ENCODE measurements at places on chromosomes 7 and 10. TPM values are rescaled to one million over a fixed set of nuclear protein-coding genes. Genes with fewer than 3 reads are reported as not detected.

GRCh38 chr10:84540617-84541288 lies 212.4 kb downstream of the CCSER2 start:
- H3K4me3 ChIP-seq, result peak overlapping the region; percentile 39
- peak; percentile 57 for DNase-seq
- no peaks in the 10 kb centered on the region for H3K36me3 ChIP-seq
- no peak overlapping the region for H3K27ac ChIP-seq

The SPAM1 gene
- total RNA-seq, result not detected

GRCh38 chr7:94578614-94579013 lies 69.0 kb downstream of the CASD1 start:
- peaks cover 6% of the 10 kb centered on the region for H3K36me3 ChIP-seq
- no peak overlapping the region for H3K4me3 ChIP-seq
- no peak overlapping the region for H3K27ac ChIP-seq
- no peaks in the 10 kb centered on the region for H3K27me3 ChIP-seq
- no peak for DNase-seq
- H3K4me1 ChIP-seq, result no peaks in the 10 kb centered on the region

DNA sequence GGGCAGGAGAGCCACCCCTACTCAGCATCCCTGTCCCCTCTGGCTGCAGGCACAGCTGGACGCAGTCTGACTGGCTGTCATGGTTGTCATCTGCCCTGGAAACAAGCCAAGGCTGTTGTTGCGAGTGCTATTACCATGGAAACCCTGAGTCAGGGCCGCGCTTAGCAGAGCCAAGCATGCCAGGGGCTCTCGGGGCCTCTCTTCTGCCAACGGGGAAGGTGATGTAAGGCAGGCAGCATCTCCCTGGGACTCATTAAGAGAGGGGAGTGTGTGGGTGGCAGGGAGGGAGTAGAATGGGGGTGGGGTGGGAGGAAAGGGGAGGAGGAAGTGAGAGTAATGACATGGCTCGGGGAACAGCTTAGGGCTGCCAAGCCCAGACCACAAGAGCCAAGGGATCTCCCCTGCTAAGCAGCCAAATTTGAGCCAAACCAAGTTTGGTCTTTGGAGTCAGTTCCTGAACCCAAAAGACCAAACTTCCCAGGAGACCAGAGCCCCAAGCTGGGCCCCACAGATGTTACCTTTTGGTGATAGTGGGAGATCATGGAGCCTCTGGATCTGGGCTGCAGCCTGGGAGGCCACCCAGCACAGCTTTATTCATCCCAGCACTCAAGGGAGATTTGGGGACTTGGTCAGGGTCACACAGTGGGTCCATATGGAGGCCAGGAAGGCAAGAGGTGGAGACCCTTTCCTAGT lies 67.6 kb downstream of the TMEM130 start:
- no peak for DNase-seq
- H3K4me3 ChIP-seq, result no peak overlapping the region
- no peak overlapping the region for H3K27ac ChIP-seq
- H3K36me3 ChIP-seq, result no peaks in the 10 kb centered on the region
- H3K4me1 ChIP-seq, result no peaks in the 10 kb centered on the region
- H3K27me3 ChIP-seq, result no peaks in the 10 kb centered on the region

- peaks cover 25% of the 10 kb centered on the region for H3K4me1 ChIP-seq
- no peaks in the 10 kb centered on the region for H3K27me3 ChIP-seq
- H3K27ac ChIP-seq, result no peak overlapping the region
- no peaks in the 10 kb centered on the region for H3K36me3 ChIP-seq
- DNase-seq, result peak; percentile 68
- H3K4me3 ChIP-seq, result peak overlapping the region; percentile 64
Measured at GRCh38 chr7:76397409-76398183, 11.9 kb downstream of the SSC4D start.

GRCh38 chr10:47043928-47044538 lies 132.8 kb downstream of the PTPN20 start:
- H3K4me3 ChIP-seq, result no peak overlapping the region
- H3K36me3 ChIP-seq, result no peaks in the 10 kb centered on the region
- H3K4me1 ChIP-seq, result peaks cover 18% of the 10 kb centered on the region
- no peak overlapping the region for H3K27ac ChIP-seq
- DNase-seq, result no peak
- H3K27me3 ChIP-seq, result no peaks in the 10 kb centered on the region

The NAT16 gene
- not detected for total RNA-seq

DNA sequence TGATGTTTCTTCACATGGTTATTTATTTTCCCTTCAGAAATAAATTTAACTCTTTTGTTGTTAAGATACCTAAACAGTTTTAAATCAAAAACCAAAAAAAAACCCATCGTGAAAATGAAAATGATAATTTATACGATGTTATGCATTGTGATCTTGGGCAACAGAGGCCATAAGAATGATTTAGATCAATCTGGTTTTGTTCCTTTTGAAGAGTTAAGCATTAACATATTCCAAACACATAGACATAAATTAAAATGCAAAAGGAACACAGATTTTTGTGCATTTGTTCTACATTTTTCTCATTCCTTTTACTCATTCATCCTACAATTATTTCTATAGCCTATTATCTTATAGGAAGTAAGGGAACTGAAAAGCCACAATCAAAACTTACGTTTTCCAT lies 226.1 kb upstream of the SEMA3D start:
- no peak for DNase-seq
- H3K27ac ChIP-seq, result no peak overlapping the region
- no peak overlapping the region for H3K4me3 ChIP-seq
- no peaks in the 10 kb centered on the region for H3K4me1 ChIP-seq
- H3K27me3 ChIP-seq, result no peaks in the 10 kb centered on the region

- H3K27ac ChIP-seq, result no peak overlapping the region
- no peaks in the 10 kb centered on the region for H3K36me3 ChIP-seq
- no peaks in the 10 kb centered on the region for H3K27me3 ChIP-seq
Measured at GRCh38 chr7:36037121-36037662, 115.9 kb upstream of the EEPD1 start.

GRCh38 chr10:31071232-31072005 lies 39.8 kb upstream of the ZNF438 start:
- no peak for DNase-seq
- no peaks in the 10 kb centered on the region for H3K4me1 ChIP-seq
- no peaks in the 10 kb centered on the region for H3K27me3 ChIP-seq
- H3K4me3 ChIP-seq, result no peak overlapping the region
- no peaks in the 10 kb centered on the region for H3K36me3 ChIP-seq

DNA sequence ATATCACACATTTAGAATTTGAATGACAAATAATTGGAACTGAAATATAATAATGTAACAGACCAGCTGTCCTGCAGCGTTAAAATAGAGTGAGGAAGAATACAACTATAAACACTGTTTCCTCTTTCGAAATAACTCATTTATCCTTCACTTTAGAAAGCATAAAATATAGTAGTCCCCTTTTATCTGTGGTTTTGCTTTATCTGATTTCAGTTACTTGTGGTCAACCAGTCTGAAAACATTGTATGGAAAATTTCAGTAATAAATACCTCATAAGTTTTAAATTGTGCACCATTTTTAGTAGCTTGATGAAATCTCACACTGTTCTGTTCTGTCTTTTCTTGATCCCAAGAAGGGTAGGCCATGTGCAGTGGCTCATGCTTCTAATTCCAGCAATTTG lies 31.7 kb downstream of the POLR1F start:
- DNase-seq, result no peak
- no peak overlapping the region for H3K4me3 ChIP-seq
- no peaks in the 10 kb centered on the region for H3K36me3 ChIP-seq
- H3K4me1 ChIP-seq, result no peaks in the 10 kb centered on the region
- H3K27me3 ChIP-seq, result no peaks in the 10 kb centered on the region
- H3K27ac ChIP-seq, result no peak overlapping the region

DNA sequence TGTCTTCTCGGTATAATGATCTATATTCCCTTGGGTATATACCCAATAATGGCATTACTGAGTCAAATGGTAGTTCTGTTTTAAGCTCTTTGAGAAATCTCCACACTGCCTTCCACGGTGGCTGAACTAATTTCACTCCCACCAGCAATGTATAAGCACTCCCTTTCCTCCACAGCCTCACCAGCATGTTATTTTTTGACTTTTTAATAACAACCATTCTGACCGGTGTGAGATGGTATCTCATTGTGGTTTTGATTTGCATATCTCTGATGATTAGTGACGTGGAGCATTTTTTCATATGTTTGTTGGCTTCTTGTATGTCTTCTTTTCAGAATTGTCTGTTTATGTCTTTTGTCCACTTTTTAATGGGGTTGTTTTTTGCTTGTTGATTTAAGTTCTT lies 33.6 kb downstream of the KIAA1217 start:
- no peak for DNase-seq
- no peaks in the 10 kb centered on the region for H3K36me3 ChIP-seq
- no peak overlapping the region for H3K4me3 ChIP-seq
- H3K4me1 ChIP-seq, result no peaks in the 10 kb centered on the region

GRCh38 chr7:74573512-74573911 lies 84.0 kb upstream of the GTF2I start:
- no peak overlapping the region for H3K27ac ChIP-seq
- no peaks in the 10 kb centered on the region for H3K27me3 ChIP-seq
- H3K36me3 ChIP-seq, result no peaks in the 10 kb centered on the region
- H3K4me3 ChIP-seq, result no peak overlapping the region
- peaks cover 11% of the 10 kb centered on the region for H3K4me1 ChIP-seq

DNA sequence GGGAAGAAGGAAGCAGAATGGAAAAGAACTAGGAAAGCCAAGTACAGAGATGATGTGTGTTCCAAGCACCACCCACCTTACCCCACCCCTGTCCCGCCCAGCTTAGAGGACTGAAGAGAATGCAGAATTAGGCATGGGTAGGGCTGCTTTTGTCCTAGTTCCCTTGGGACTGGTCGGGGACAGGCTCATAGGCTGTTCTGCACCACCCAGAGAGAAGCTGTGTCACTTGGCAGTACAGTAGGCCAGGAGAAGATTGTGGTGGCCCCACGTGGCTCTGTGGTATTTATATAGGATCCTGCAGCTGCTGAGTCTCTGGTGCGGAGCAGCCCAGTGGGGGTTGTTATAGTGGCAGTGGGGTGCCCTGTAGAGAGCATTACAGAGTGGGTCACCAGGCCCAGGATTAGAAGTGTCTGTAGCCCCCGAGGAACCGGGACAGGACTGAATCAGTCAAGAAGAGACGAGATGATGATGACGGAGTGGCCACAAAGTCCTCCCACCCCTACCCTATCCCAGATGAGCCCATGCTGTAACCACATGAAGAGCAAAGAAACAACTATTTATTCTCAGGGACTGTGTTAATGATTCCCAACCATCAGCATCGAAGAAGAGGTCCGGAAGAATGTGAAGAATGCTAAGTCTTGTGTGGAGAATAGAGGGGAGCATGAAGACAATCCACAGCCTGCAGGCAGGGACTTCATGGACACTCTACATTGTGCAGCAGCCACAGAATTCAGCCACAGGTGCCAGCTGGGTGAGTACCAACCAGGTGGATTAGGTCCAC lies 88.9 kb downstream of the C1GALT1 start:
- no peaks in the 10 kb centered on the region for H3K36me3 ChIP-seq
- no peak overlapping the region for H3K27ac ChIP-seq
- no peak for DNase-seq
- no peak overlapping the region for H3K4me3 ChIP-seq
- H3K27me3 ChIP-seq, result no peaks in the 10 kb centered on the region

GRCh38 chr10:49407552-49408137 lies 11.8 kb upstream of the DRGX start:
- H3K4me1 ChIP-seq, result no peaks in the 10 kb centered on the region
- no peak overlapping the region for H3K27ac ChIP-seq
- H3K27me3 ChIP-seq, result no peaks in the 10 kb centered on the region
- H3K4me3 ChIP-seq, result no peak overlapping the region

The ADD3 gene
- 365 TPM for total RNA-seq

- no peak overlapping the region for H3K4me3 ChIP-seq
- H3K27ac ChIP-seq, result no peak overlapping the region
- no peak for DNase-seq
- H3K4me1 ChIP-seq, result no peaks in the 10 kb centered on the region
- H3K36me3 ChIP-seq, result no peaks in the 10 kb centered on the region
Measured at GRCh38 chr7:43491123-43491522, 91.8 kb upstream of the STK17A start.

DNA sequence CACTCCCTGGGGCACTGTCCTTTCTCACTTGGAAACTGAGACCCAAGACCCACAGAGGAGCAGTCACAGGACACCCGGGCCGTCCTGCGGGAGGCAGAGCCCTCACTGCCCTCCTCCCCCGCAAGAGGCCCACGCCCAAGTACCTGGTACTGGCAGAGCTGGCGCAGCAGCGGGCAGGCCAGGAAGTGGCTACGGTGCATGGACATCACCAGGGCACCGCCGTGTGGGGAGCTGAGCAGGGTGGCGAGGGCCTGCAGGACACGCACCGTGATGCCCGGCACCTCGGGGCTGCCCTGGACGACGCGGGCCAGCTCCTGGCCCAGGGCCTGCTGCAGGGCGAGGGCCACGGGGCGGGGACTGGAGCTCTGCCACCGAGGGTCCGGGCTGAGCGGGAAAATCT lies 20.0 kb upstream of the MICALL2 start:
- no peak for DNase-seq
- no peak overlapping the region for H3K27ac ChIP-seq
- no peaks in the 10 kb centered on the region for H3K27me3 ChIP-seq
- peaks cover 17% of the 10 kb centered on the region for H3K36me3 ChIP-seq
- no peak overlapping the region for H3K4me3 ChIP-seq

The EGFR gene
- total RNA-seq, result not detected

The INA gene
- not detected for total RNA-seq

DNA sequence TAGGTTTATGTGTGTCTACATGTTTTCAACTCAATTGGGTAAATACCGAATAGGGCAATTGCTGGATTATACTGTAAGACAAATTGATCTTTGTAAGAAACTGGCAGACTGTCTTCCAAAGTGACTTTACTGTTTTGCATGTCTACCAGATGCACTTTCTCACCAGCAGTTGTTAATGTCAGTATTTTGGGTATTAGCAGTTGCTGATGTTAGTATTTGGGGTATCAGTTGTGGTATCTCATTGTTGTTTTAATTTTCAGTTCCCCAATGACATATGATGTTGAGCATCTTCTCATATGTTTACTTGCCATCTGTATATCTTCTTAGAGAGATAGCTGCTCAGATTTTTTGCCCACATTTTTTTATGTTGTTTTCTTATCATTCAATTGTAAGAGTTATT lies 10.6 kb downstream of the PDE6C start:
- no peak for DNase-seq
- no peak overlapping the region for H3K27ac ChIP-seq
- H3K27me3 ChIP-seq, result no peaks in the 10 kb centered on the region
- no peaks in the 10 kb centered on the region for H3K4me1 ChIP-seq

GRCh38 chr7:142866361-142867096 lies 11.7 kb downstream of the EPHB6 start:
- no peaks in the 10 kb centered on the region for H3K36me3 ChIP-seq
- no peaks in the 10 kb centered on the region for H3K4me1 ChIP-seq
- no peaks in the 10 kb centered on the region for H3K27me3 ChIP-seq
- no peak overlapping the region for H3K4me3 ChIP-seq
- H3K27ac ChIP-seq, result no peak overlapping the region
- no peak for DNase-seq

The AVPI1 gene
- total RNA-seq, result 2.2 TPM

The GRK5 gene
- 26.7 TPM for total RNA-seq

All from CD4-positive, alpha-beta memory T cell (primary cell).